ENCODE measurements at places on chromosomes 2 and 18.

GRCh38 chr2:238274152-238274865, 14.1 kb downstream of the PER2 start:
- DNase-seq, result no peak

GRCh38 chr2:233079473-233079877, 19.3 kb downstream of the INPP5D start:
- DNase-seq, result no peak

DNA sequence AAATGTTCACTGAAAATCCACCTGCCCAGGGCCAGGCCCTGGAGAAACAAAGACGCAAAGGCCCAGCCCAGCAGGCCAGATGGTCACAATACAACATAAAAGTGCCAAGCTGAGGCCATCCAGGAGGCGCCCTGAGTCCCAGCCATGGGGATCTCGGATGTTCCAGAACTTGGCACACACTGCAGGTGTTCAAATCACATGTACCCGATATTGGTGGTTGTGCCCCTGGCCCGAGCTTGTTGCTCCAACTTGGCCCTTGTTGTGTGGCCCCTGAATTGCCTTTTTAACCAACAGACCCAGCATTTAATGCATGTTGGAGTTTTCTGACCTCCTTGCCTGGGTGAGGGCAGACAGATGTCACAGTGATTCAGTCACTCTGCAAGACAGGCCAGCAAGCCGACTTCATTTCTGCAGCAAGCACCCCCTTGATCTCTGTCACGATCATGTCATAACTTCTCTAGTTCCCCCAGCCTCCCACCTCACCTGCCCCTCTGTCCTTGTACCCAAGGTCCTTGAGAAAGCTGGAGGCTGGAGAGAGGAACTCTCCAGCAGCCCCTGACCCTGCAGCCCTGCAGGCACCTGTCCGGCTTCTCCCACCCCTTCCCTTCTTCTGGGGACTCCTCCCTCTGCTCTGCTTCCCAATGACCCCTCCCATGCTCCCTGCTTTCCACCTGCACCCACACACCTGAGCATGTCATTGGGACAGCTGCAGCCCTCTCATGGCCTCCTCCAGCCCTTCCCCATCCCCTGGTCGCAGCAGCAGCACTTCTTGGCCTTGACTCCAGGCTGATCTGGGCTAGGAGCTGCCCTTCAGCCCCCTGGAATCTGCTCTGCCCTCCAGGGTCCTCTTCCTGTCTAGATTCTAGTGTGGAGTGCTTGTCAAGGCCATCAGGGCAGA, 9.1 kb downstream of the NGEF start:
- DNase-seq, result no peak

GRCh38 chr2:69149631-69150215, 136.7 kb downstream of the ANTXR1 start:
- DNase-seq, result no peak

- no peak for DNase-seq
Measured at GRCh38 chr2:149586898-149587219, 716 bp downstream of the MMADHC start.

GRCh38 chr2:160294339-160294803, 94.3 kb upstream of the ITGB6 start:
- DNase-seq, result no peak

DNA sequence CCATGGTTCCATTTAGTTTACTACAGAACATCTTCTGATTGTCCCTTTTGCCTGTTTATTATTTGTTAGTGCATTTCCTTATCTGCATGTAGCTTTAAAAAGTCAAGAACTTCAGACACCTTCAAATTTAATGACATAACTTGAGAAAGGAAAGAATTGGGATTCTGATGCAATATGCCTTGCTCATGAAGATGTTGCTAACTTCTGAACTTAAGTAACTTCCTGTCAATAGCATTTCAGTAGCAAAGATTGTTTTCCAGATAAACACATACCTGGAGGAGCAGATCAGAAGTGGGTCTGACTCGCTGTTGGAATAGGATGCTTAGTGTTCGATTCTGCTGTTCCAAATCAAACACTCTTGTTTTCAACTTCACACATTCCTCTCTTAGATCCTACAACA, 190.2 kb upstream of the LYPD1 start:
- DNase-seq, result no peak

GRCh38 chr2:238886453-238887094, 38.7 kb downstream of the TWIST2 start:
- no peak for DNase-seq

DNA sequence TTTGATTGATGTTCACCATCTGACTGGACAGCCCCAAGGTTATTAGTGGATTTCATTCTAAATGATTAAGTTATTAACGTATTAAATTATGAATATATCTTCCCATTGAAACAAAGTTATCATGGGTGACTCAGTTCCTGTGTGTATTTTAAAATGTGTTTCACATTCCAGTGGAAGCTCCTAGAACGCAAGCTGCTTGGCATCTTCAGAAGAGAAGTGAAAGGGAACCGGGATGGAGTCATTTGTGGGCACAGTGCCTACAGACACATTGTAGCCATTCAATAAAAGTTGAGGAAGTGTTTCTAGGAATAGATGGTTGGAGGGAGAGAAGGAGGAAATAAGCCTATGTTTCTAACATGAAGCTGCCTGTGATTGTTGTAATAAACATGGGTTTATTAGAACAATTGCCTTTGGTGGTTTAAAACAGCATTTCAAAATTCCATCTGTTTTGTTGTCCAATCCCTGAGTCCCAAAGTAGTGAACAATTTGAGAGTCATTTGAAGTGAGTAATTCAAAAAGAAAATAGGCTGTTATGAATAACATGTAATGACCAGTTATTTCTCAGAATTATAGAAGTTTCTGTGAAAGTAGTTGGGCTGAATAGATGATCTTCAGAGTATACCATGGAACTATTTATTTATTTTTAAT, 143.5 kb downstream of the PKP4 start:
- DNase-seq, result no peak

DNA sequence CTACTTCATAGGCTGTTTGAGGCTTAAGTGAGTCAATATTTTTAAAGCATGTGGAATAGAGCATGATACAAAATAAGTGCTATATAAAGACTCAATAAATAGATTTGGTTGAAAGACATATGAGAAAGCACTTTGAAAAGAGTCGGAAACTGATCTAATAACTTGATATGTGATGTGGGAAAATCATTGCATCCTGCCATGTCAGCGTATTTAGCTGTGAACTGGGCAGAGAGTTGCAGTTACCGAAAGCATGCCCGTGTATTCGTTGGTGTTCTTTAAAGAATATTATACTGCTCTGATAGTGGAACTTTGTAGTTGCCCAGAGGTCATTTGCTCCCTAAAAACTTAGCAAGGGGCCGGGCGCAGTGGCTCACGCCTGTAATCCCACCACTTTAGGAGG, 37.8 kb upstream of the ZNF516 start:
- no peak for DNase-seq

DNA sequence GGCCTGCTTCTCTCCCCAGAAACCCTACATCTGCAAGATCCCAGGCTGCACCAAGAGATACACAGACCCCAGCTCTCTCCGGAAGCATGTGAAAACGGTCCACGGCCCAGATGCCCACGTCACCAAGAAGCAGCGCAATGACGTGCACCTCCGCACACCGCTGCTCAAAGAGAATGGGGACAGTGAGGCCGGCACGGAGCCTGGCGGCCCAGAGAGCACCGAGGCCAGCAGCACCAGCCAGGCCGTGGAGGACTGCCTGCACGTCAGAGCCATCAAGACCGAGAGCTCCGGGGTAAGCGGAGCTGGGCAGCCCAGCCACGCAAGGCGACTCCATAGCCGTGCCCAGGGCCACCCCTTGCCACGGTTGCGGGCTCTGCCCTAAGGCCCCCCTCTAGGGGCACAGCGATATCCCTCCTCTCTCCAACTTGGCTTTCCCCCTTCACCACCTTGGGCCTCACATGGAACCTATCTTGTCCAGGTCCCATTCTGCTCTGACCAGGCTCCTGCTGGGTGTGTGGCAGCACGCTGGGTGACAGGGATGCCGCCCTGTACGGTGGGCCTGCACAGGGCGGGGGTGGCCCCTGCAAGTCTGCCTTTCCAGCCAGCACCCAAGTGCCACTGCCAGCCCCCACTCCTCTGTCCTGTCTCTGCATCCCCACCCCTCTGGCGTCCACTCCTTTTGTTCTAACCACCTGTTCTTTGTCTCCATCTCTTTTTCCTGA, 248.9 kb downstream of the GLI2 start:
- DNase-seq, result no peak

DNA sequence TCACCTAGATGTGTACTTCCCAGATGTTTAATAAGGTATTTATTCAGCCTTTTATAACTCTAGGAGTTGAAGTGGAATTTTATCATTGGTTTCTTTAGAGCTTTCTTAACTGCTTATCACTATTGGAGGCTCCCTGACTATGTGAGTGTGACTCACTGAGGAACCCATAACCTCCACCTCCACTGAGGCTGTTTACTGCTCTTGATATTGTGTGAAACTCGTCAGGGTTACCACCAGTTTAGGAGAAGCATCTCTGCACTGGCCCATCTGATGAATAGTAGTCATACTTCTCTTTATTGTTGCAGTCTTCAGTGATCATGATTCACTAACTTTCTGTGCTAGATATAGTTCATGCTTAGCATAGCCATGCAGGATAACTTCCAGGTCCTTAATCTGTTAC, 79.6 kb upstream of the UBXN4 start:
- no peak for DNase-seq

GRCh38 chr2:54204476-54204875, 51.6 kb downstream of the TSPYL6 start:
- no peak for DNase-seq

GRCh38 chr2:156331572-156332283, 793 bp downstream of the NR4A2 start:
- peak; percentile 47 for DNase-seq

DNA sequence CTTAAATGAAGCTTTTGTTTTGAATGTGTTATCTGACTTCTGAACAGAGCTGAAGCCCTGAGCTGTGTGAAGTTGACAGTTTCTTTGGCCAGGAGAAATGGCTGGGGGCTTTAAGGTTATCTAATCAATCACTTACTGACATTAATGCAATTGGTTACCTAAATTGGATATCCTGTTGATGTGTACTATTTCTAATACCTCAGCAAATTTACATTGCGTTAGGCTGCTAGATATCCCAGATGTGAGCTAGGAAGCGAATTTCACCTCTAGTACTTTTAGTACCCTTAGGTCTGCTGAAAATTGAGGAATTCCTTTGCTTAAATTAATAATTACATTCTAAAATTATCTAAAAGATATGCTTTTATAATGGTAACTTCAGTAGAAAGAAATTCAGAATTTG, 102.0 kb downstream of the LCLAT1 start:
- DNase-seq, result no peak

Measured in stimulated activated CD4-positive, alpha-beta T cell treated with anti-CD3 and anti-CD28 coated beads, Interleukin-4, amount 100 ng/mL, for 48 hours (primary cell).